ENCODE measurements at places on chromosomes 12 and 14. TPM values are rescaled to one million over a fixed set of nuclear protein-coding genes. Genes with fewer than 3 reads are reported as not detected.
A peak's percentile ranks its signal among the peaks of the same experiment; 100 is the strongest.

DNA sequence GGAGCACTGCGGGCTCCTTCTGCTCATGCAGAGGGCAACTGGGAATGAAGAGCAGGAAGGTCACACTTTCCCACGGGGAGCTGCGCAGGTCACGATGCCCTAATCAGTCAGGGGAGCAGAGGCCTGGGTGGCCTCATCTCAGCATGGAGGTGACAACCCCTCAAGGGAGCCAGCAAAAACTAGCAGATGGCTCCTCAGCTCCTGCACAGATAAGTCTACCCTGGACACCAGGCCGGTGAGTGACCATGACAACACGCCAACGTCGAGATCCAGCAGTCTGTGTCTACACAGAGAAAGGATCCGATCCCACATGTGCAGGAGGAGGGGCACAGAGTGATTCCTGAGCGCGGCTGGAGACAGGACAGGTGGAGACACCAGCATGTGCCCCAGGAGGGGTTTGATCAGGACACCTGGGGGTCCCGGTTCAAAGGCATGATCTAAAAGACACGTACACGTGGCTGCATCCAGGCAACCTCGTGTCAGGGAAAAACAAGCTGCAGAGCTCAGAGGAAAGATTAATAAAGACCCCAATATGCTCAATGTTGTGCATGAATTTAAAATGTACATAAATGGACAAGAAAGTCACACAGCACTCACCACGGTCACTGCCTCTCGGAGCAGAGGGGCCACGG is 153.7 kb upstream of the SFSWAP start:
- H3K27ac ChIP-seq, result no peak overlapping the region
- H3K4me1 ChIP-seq, result no peaks in the 10 kb centered on the region
- no peak for DNase-seq

GRCh38 chr14:73492043-73492552 is 1.4 kb downstream of the RIOX1 start:
- H3K27ac ChIP-seq, result peak overlapping the region; percentile 89
- peak overlapping the region; percentile 94 for H3K4me3 ChIP-seq
- H3K4me1 ChIP-seq, result peaks cover 37% of the 10 kb centered on the region
- DNase-seq, result no peak

- no peak overlapping the region for H3K27ac ChIP-seq
- H3K27me3 ChIP-seq, result peaks cover 6% of the 10 kb centered on the region
- no peaks in the 10 kb centered on the region for H3K4me1 ChIP-seq
- no peaks in the 10 kb centered on the region for H3K36me3 ChIP-seq
- peak; percentile 66 for DNase-seq
- no peak overlapping the region for H3K4me3 ChIP-seq
Observed at GRCh38 chr14:101182476-101182875, 279.0 kb upstream of the RTL1 start.

DNA sequence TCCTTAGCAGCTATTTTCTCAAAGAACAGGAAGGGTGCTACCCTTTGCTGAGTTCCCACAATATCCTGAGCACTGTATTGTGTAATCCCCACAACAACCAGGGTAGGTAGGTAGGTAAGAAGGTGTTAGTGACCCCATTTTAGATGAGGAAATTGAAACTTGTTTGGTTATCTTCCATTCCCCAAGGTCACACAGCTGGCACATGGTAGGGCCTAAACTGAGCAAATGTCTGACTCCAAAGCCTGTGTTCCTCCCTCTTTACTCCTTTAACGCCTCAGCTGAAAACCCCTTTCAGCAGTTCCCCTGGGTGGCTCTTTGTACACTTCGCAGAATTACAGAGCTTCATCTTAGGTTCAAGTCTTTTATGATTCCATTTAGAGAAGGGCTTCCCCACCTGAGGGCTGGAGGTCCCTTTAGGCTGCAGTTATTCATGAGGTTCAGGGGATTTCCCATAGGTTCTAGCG is 26.5 kb upstream of the RIC8B start:
- no peaks in the 10 kb centered on the region for H3K27me3 ChIP-seq
- DNase-seq, result no peak
- no peaks in the 10 kb centered on the region for H3K36me3 ChIP-seq
- no peak overlapping the region for H3K27ac ChIP-seq
- H3K4me1 ChIP-seq, result no peaks in the 10 kb centered on the region
- no peak overlapping the region for H3K4me3 ChIP-seq

GRCh38 chr14:71636820-71637471 is 295.3 kb upstream of the RGS6 start:
- no peak overlapping the region for H3K4me3 ChIP-seq
- DNase-seq, result no peak

- H3K36me3 ChIP-seq, result no peaks in the 10 kb centered on the region
- H3K4me3 ChIP-seq, result no peak overlapping the region
- no peak for DNase-seq
- no peaks in the 10 kb centered on the region for H3K4me1 ChIP-seq
- no peaks in the 10 kb centered on the region for H3K27me3 ChIP-seq
Observed at GRCh38 chr12:111218499-111218898, 150.4 kb downstream of the PHETA1 start.

Gene GLIPR1L1
- total RNA-seq, result not detected

Measured in esophagus muscularis mucosa (tissue), 4 donors.